ENCODE measurements at places on chromosomes 1 and 21. TPM values are rescaled to one million over a fixed set of nuclear protein-coding genes. Genes with fewer than 3 reads are reported as not detected.
A peak's percentile ranks its signal among the peaks of the same experiment; 100 is the strongest.

KPRP gene
- 0.78 TPM for total RNA-seq

DNA sequence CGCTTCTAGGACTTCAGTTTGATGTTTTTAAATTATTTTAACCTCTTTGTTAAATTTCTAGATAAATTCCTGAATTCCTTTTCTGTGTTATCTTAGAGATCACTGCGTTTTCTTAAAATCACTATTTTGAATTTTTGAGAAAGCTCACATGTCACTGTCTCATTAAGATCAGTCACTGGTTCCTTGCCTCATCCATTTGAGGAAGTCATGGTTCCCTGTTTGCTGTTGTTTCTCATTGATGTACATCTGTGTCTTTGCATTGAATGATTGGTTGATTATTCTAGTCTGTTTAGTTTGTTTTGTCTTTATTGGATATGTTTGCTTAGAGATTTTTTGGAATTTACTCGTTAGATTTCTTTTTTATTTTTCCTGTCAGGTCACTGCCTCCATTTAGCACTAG lies 50.1 kb downstream of the CRP start:
- no peak for DNase-seq

DNA sequence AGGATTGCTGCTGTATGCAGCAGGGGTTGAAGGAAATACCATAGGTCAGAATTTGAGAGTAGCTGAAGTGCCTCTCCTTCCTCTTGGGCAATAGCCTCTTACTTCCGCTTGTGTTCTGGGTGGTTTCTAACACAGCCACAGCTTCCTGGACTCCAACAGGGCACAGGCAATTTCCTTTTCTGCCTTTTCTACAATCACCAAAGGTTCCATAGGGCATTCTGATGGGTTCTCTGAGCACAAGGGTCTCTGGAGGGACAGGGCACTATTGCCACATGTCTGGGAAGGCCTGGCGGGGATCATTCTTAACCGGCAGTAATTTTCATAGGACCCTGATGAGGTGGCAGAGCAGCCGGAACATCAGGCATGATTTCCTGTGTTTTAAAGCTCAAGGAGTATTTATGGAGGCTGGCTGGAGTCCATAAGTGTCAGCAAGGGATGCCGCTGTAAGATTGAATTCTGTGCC lies 5.5 kb upstream of the AGTRAP start:
- DNase-seq: no peak

FMO2 gene
- total RNA-seq: not detected

- no peak for DNase-seq
Measured at GRCh38 chr1:74780594-74780993, 47.6 kb downstream of the TYW3 start.

SPRR5 gene
- total RNA-seq: 0.32 TPM

GRCh38 chr1:1216770-1217620 lies 3.0 kb upstream of the TNFRSF4 start:
- no peak for DNase-seq

- no peak for DNase-seq
Measured at GRCh38 chr1:101241485-101242225, 4.8 kb downstream of the S1PR1 start.

GRCh38 chr1:200845360-200845759 lies 27.4 kb upstream of the GPR25 start:
- no peak for DNase-seq

GRCh38 chr1:156510709-156511108 lies 10.1 kb upstream of the MEF2D start:
- no peak for DNase-seq

- peak; percentile 1 for DNase-seq
Measured at GRCh38 chr21:30044447-30045064, 104.8 kb upstream of the GRIK1 start.

PLEKHA6 gene
- 6.0 TPM for total RNA-seq

RSPO1 gene
- not detected for total RNA-seq

DNA sequence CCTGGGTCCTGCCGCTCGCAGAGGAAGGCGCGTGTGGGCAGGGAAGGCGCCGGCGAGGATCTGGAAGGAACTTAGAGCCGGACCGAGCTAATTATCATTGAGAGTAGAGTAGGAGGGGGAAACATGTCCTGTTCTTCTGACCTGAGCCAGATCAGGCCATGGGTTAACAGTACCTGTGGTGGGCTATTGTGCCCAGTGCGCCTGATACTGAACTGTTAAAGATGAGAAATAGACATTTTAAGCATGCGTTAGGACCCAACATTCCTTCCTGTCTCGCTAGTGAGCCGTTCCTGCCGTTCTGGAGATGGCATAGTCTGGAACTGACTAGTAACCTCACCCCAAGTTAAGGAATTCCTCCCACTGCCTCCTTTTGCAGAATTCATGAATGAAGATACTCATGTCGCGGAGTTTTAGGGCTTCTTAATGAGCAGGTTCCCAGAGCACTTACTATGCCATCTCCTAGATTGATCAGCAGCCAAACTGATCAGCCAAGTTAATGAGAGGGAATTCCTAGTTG lies 870 bp downstream of the STRIP1 start:
- peak; percentile 62 for DNase-seq

- no peak for DNase-seq
Measured at GRCh38 chr1:156794506-156795373, 21.9 kb downstream of the SH2D2A start.

DNA sequence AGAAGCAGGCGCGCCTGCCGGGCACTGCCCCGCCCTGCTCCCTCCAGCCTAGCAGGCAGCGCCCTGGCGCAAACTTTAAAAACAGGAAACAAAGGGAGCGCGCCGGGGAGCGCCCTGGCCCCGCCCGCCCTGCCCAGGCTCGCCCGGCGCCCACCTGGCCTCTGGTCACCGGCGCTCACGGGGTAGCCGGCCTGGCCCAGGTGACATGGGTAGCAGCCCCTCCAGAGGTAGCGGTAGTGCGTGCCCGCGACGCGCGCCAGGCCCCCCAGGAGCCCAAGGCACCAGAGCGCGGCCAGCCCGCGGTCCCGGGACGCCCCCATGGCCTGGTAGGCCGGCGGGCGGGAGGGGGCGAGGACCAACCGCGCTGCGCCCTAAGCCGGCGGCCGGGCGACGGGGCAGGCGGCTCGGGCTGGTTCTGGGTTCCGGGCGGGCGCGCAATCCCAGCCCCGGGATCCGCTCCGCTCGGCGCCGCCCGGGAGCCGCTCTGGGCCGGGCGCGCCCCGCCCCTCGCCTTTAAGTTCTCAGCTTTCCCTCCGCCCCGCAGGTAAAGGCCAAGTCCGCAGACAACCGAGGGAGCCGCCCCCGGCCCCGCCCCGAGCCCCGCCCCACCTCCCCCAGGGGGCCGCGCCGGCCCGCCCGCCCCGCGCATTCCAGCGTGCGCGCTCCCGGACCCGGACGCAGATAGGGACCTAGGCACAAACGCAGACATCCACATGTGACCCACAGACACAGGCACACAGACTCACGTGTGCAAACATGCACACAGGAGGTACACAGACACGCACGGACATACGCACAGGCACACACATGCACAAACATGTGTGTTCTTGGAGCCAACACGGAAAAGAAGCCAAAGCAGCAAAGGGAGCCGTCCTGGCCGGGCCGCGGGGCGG lies 76.7 kb downstream of the ARHGEF16 start:
- DNase-seq: peak; percentile 24

GRCh38 chr1:160739098-160739511 lies at the start of gene SLAMF7:
Gene SLAMF7 (plus strand): TSS chr1:160739247. CDS start chr1:160739302, 55 bp downstream.
- DNase-seq: peak; percentile 59

GRCh38 chr1:33182401-33182841 lies 578 bp upstream of the TRIM62 start:
- no peak for DNase-seq

OMA1 gene
- total RNA-seq: 17.2 TPM

DNA sequence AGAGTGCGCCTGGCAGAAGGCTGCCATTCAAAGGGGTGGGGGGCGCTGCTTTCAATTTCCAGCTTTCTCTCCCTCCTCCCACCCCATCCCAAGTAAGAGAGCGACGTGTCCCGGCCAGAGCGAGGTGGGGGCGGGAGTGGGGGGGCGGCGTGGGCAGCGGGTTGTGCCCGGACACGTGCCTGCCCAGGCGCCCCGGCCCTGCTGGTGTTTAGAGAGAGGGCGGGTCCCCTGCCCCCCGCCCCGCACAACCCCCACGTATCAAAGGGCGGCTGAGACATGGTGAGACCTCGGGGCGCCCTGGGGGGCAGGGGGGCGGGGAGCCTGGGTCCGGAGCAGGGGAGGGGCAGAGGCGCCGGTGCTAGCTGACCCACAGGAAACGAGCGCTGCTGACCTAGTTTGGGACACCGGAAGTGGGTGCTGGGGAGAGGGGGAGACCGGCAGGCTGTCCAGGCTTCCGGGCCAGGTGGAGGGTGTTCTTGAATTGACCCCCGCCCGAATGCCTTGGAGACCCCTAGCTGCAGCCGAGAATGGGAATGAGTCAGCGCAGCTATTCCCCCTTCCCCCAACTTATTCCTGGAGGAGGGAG lies 1.3 kb downstream of the ZBTB7B start:
- DNase-seq: no peak

- DNase-seq: no peak
Measured at GRCh38 chr1:238143038-238143437, 252.3 kb upstream of the ZP4 start.

- DNase-seq: no peak
Measured at GRCh38 chr1:28157894-28158293, 18.6 kb downstream of the PTAFR start.

GSTM1 gene
- 19.5 TPM for total RNA-seq

DNA sequence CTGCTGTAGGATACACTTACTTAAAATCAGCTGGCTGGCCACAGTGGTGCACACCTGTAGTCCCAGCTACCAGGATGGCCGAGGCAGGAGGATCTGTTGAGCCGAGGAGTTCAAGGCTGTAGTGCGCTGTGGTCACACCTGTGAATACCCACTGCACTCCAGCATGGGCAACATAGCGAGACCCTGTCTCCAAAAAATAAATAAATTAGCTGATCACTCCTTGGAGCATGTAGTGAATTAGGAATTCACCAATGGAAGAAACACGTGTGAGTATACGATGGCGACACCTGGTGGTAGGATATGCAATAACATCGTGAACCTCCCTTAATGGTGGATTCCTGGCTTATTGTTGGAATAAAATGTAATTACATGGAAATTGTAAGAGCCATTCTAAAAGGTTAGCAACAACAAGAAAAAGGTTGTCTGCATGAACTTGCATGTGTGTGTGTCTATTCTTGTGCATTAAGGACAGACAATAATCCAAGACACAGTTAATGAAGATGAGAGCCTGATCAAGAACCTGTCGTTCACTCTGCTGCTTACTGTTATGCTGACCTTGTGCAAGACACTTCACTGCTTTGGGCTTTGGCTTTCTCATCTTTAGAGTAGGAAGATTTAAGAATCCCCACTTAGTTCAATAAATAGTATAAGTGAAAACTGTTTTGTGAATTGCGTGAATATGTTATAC lies 38.6 kb upstream of the COX20 start:
- no peak for DNase-seq

KCNE2 gene
- total RNA-seq: not detected

ABCD3 gene
- total RNA-seq: 33.4 TPM

ETV3L gene
- not detected for total RNA-seq

PALMD gene
- total RNA-seq: 1.0 TPM

RNF223 gene
- total RNA-seq: 0.07 TPM

- DNase-seq: no peak
Measured at GRCh38 chr1:233393926-233394680, 66.6 kb downstream of the MAP3K21 start.

DNA sequence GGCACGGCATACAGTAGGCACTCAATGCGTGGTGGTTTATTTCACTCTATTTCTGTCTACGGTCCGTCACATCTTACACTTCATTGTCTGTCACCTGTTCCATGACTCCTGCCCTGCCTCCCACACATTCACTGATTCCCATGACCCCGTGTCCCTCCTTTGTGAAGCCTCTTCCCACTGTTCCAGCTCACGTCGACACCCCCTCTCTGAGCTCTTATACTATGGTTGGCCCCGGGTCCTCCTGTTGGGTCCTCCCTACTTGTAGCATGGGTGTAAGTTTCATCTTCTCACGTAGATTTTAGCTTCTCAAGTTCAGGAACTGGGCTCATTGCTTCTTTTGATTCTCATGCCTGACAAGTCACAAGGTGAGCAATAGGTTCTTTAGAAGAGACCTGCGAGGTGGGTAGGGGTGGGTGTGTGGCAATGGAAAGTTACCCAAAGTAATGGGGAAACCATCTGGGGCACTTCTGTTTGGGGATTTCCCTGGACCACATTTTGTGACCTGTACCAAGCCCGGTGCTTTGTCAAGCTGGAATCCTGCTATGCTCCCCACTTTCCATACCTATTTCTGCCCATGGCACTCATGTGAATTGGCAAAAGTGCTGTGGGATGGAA lies 22.1 kb upstream of the IL10 start:
- no peak for DNase-seq

GRCh38 chr1:77143529-77144121 lies 75.6 kb downstream of the PIGK start:
- DNase-seq: no peak

SH2D2A gene
- 12.1 TPM for total RNA-seq

DNA sequence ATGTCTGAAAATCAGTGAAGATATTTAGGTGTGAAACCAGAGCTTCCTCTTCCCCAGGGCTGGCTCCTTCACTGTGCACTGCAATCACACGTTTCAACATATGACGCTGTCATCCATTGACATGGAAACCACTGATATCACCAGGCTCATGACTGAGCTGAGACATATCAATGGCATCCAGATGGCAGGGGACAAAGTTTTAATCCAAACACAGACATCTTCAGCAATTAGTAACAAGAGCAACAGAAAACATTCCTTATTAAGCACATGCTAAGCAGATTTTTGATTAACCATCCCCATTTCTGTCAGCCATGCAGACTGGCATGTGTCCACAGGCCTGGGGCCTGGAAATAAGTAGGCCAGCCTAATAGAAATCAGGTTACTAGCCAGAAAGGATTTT lies 108.0 kb upstream of the ADAR start:
- no peak for DNase-seq

- DNase-seq: no peak
Measured at GRCh38 chr1:52751589-52752483, 25.6 kb downstream of the ZYG11B start.

DNA sequence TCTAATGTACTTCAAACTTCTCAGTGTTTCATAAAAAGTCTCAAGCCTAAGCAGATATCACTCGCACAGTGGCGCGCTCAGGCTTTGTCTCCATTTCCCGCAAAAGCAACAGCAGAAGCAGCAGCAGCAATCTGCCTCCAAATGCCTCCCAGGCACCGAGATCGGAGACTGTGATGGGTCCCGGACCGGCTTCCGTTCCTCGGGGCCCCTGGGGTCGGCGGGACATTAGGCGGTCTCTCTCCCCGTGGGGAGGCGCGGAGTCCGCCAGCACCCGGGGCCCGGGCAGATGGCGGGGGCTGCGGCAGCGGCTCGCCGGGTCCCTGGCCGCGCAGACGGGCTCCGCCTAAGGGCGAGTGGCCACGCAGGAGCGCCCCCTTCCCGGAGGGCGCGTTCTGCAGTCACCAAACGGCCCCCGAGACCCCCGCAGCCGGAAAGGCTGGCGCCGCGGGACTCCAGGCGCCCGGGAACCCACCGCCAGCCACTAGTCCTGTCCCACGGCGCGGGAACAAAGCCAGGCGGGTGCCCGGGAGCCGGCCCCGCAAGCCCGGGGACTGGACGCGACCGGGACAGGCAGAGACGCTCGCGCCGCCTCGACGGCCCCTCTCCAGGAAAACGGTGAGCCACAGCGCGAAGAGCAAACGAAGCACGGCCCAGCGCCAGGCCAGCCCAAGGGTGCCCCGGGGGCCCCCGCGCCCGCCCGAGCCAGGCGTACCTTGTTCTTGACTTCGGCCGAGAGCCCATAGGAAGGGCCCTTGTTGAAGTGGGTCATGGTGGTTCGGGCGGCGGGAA lies 590 bp downstream of the CNN3 start:
- DNase-seq: peak; percentile 32

GRCh38 chr1:237386362-237387143 lies 344.6 kb downstream of the RYR2 start:
- no peak for DNase-seq

All from foreskin keratinocyte (primary cell).